ENCODE measurements at places on chromosomes 5 and 9.

DNA sequence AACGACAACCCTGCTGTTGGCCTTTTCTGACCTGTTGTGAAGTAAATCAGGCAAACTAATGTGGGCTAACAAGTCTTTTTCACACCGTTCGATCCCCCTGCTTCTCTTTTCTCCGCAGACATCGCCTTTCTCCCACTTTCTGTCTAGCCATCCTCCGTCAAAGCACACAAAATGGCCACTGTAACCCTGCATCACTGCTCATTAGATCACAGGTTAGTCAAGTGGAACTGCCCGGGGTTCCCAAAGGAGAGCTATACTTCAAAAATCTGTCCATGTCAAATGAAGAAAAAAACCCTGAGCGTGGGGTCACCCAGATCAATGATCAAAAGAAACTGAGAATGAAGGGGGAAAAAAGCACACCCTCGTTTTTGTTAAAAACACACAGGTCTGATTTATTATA is 212.1 kb downstream of the ARL15 start:
- DNase-seq, result no peak

GRCh38 chr5:98770209-98770910 is 3.1 kb upstream of the RGMB start:
- peak; percentile 11 for DNase-seq

- DNase-seq, result no peak
Observed at GRCh38 chr9:78144008-78144381, 91.9 kb upstream of the CEP78 start.

GRCh38 chr5:91302305-91302704 is 80.8 kb downstream of the ARRDC3 start:
- DNase-seq, result no peak

GRCh38 chr5:91361055-91361701 is 21.9 kb downstream of the ARRDC3 start:
- DNase-seq, result no peak

DNA sequence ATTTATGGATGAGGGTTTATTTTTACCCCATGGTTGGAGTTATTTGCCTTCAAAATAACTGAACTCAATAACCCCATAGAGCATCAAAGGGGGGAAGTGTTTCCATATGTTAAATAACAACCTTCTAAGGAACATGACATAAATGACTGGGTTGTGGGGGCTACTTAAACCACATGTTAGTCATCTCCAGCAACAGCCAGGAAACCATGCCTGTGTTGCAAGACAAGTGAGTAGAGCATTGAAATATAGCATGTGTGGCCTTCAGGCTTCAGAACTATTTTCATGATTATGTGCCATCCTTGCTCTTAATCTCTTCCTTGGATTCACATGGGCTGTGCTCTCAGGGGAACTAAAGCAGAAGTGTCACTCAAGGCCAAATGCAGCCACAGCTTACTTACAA is 431.2 kb downstream of the AGTPBP1 start:
- DNase-seq, result no peak

- no peak for DNase-seq
Observed at GRCh38 chr5:176781638-176782570, 28.5 kb upstream of the UNC5A start.

DNA sequence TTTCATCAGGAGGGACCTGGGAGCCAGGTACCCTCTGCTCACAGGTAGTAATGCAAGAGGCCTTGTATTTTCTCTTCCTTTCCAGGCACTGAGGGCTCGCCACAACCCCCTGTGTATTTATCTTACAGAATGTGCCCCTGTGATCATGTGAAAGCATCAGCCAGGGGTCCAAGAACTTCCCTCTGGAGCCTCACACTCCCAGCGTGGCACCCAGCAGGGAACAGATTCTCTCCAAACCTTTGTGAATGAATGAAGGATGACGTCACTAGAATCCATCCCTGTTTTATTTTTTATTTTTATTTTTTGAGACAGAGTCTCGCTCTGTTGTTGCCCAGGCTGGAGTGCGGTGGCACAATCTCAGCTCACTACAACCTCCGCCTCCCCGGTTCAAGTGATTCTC is 107.3 kb upstream of the IER5L start:
- no peak for DNase-seq

DNA sequence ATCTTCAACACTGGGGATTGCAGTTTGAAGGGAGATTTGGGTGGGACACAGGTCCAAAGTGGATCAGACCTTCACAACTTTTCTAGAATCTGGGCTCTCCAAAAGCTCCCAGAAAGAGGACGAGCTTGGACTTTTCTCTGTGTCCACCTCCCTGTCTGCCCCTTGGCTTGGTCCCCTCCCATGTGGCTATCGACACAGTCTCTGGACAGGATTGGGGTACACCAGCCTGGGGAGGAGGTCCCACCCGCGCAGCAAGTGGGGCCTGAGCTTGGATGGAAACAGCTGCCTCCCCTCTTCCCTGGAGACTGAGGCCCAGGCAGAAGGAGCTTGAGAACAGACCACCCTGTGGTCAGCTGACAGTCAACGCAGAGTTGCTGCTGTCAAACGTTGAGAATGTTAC is 84.6 kb upstream of the FCN1 start:
- no peak for DNase-seq

DNA sequence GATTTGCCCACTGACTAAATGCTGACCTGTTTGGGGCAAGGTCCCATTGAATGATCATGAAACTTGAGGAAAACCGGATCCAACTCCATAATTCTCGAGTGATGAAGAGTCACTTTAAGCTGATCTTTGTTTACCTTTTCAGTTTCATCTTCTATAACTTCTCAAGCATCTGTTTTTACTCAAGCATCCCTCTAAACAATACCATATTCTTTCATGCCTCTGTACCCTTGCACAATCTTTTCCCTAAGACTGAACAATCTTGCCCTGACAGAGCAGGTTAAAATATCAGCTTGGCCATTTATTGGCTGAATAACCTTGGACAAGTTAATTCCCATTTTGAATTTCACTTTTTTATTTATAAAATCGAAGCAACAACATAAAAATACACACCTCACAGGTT is 39.8 kb downstream of the TYRP1 start:
- no peak for DNase-seq

- DNase-seq, result peak; percentile 39
Observed at GRCh38 chr9:14768405-14769229, 46.1 kb upstream of the CER1 start.

GRCh38 chr9:116792271-116792670 is 105.2 kb downstream of the TRIM32 start:
- no peak for DNase-seq

GRCh38 chr5:43533646-43534045 is 18.7 kb upstream of the C5orf34 start:
- no peak for DNase-seq

GRCh38 chr5:448766-449090 is 5.8 kb downstream of the EXOC3 start:
- no peak for DNase-seq

DNA sequence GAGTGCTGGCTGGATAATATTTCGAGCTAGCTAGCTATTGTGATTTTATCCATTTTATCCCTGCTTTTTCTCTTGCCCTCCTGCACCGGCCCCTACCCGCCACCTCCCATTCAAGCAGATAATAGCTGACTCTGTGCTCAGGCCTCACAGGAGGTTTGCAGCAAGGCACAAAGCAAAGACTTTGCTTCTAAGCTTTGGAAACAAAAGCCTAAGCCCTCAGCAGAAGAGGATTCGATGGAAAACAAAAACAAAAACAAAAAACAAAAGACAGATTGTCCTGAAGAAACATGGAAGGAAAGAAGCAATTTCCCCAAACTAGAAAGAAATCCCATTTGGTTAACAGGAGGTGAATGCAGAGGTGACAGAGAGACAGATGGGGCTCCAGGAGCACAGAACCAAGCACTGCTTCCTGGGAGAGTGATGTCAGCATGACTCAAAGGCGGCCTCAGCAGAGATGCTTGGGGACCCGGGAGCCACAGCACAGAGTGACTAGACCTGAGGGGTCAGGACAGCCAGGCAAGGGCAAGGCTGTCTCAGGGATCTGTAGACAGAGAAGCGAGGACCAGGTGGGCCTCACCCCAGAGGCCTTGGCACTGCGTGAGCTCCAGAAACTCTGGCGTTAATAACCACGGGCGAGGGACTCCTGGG is 28.4 kb downstream of the MTX3 start:
- no peak for DNase-seq

DNA sequence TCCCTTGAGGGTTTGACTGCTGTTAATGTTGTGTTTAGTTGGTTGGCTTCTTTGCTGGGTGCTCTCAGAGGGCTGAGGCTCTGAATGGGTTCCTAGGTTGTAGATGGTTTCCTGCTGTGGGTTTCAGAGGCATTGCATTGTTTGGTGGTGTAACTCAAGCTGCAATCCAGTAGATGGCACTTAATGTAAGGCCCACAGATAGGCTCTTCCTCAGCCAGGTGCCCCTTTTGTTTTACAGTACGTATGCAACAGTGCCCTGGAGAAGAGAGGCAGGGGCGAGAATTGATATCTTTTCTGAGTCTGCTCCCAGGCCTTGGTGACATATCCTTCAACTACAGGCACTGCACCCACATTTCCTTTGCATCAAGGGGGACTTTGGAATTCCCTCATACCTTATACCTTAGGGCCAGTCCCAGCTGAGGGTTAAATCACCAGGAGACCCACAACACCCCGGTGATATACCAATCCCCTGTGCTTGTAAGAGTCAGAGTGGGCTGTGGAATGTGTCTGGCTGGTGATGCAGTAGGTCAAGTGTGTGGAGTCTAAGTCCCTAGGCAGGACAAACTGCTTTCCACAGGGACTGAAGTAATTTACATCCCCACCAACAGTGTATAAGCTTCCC is 7.0 kb upstream of the UGT3A2 start:
- DNase-seq, result no peak

- DNase-seq, result no peak
Observed at GRCh38 chr9:124939944-124940343, 939 bp downstream of the GOLGA1 start.

- no peak for DNase-seq
Observed at GRCh38 chr5:149719666-149720065, 10.4 kb upstream of the PPARGC1B start.

GRCh38 chr5:37966871-37967270 is 127.0 kb upstream of the GDNF start:
- no peak for DNase-seq

DNA sequence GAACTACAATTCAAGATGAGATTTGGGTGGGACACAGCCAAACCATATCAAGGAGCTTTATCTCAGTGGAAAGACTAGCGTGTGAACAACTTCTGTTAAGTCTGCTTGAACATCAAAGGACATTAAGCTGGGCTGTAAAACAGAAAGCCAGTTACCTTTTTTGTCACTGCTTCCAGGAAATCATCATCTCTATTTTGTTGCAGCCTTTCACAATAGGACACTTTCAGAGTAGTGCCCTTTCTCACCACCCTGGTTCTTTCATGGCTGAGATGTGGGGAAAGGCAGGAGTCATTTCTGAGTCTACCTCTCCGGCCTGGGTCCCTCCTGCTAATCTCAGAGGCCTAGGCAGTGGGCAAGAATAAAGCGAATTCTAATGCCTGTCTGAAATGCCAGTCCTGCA is 96.2 kb upstream of the PPP1R2B start:
- no peak for DNase-seq

DNA sequence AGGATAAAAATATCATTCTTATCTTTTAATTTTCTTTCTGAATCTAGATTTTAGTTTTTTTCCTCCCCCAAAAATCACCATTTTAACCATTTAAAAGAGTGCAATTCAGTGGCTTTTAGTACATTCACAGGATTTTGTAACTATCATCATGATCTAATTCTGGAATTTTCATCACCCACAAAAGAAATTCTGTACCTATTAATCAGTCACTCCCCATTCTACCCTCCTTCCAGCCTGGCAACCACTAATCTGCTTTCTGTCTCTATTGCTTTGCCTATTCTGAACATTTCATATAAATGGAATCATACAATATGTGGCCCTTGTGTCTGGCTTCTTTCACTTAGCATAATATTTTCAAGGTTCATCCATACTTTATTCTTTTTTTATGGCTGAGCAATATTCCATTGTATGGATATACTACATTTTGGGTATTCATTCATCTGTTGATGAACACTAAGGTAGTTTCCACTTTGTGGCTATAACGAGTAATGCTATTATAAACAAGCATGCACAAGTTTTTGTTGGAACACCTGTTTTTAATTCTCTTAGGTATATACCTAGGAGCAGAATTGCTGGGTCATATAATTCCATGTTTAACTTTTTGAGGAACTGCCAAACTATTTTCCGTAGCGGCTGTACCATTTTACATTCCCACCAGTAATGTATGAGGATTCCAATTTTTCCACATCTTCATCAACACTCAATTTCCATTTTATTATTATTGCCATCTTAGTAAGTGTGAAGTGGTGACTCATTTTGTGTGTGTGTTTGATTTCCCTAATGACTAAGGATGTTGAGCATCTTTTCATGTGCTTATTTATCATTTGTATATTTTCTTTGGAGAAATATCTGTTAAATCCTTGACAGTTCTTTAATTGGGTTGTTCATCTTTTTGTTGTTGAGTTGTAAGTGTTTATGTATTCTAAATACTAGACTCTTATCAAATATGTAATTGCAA is 340.3 kb downstream of the CWC27 start:
- DNase-seq, result no peak

- no peak for DNase-seq
Observed at GRCh38 chr9:117677572-117677971, 26.6 kb upstream of the TLR4 start.

GRCh38 chr9:75053869-75054268 is 25.8 kb upstream of the CARNMT1 start:
- DNase-seq, result no peak

DNA sequence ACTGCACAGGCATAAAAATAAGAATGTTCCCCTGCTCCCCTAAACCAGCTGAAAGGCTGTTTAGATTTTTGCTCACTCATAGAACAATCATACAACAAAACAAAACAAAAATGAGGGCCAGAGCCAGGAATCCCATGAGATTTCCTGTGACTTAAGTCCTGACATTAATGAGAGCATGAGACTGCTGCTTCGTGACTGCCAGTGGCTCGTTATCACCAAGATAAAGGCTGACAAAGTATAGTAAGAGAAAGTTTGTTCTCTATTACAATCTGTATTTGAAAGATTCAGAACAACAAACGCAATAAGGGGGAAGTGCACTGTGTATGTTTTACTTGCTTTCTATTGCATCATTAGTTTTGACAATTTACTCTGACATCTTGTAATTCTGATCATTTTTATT is 837.1 kb upstream of the C9orf72 start:
- DNase-seq, result no peak

DNA sequence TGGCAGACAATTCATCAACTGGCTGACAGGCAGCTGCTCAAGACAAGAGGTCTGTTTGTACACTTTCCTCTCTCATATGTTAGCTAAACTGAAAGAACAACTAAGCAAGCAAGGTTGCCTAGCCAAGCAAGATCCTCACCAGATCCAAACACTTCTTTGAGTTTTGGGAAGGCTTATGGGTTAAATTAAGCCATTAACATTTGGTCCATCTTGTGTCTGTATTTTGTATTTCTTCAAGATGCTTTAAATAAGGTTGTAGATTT is 170.4 kb upstream of the RAI14 start:
- DNase-seq, result no peak

- DNase-seq, result no peak
Observed at GRCh38 chr5:110092955-110093785, 403.4 kb downstream of the MAN2A1 start.

DNA sequence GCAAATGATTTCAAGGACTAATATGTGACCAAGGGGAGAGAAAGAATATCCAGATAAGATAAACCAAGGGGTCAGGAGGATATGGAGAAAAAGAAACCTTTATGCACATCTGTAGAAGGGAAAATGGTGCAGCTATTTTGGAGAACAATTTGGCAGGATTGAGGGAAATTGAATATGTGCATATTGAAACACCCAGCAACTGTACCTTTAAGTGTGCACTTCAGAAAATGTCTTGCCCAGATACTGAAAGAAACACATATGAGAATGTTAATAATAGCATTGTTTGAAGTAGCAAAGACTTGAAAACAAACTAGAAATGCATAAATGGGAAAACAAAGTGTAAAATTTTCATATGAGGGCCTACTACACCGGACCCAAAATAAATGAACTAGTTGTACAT is 599.6 kb downstream of the PSAT1 start:
- no peak for DNase-seq
